Fibroblast of the aortic adventitia (primary cell): ENCODE measurements at places on chromosomes 13 and 19. TPM values are rescaled to one million over a fixed set of nuclear protein-coding genes. Genes with fewer than 3 reads are reported as not detected.

DNA sequence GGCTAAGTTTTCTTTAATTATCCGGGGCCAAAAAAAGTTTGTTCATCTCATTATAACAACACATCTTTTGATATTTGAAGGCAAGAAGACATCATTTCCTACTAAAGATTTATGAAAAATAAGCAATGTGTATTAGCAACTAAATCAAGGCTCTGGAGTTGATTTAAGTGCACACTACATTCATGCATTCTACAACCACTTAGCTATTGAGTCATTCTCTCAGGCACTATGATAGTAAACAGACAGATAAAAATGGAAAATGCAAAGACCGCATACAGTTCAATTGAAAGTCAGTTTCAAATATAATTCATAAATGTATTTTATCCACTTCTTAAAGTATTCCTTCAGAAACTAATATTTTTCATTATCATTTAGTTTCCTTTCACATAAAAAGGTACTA, 1395.2 kb downstream of the PCDH9 start:
- no peak for DNase-seq

DNA sequence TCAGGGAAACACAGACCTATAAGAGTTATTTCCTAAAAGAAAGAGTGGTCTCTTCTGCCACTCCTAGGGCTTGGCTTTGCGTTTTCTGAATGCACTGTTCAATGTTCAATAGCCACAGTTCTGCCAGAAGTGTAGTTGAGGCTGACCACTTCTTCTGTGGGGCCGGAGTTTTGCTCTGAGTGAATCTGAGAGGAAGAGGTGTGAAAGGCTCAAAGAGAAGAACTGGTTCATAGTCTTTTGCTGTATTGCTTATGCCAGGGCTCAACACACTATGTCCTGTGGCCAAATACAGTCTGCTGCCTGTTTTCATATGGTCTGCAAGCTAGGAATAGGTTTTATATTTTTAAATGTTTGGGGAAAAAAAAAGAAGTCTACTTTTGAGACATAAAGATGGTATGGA, 128.2 kb downstream of the STOML3 start:
- DNase-seq, result no peak

- no peak for DNase-seq
Measured at GRCh38 chr13:21530656-21531055, 71.6 kb upstream of the ZDHHC20 start.

- DNase-seq, result no peak
Measured at GRCh38 chr13:23637829-23638228, 67.6 kb downstream of the TNFRSF19 start.

DNA sequence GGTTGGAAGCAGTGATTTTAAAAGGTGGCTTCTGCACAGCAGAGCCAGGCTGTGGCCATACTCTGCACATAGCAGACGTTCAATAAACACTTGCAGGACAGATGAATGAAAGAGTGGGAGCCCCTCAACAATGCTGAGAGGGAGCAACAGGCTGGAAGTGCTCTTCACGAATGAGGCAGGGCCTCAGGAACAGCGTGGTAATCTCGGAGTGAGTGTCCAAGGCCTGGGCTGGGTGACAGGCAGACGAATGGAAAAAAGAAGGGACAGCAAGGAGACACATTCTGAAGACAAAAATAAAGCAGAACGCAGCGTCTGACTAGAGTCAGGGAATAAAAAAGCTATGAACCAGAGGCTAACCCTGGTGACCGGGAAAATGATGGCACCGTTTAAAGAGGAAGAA, 11.1 kb downstream of the GJA3 start:
- DNase-seq, result no peak

GRCh38 chr19:23470873-23471545, 75.7 kb upstream of the ZNF91 start:
- DNase-seq, result no peak

DNA sequence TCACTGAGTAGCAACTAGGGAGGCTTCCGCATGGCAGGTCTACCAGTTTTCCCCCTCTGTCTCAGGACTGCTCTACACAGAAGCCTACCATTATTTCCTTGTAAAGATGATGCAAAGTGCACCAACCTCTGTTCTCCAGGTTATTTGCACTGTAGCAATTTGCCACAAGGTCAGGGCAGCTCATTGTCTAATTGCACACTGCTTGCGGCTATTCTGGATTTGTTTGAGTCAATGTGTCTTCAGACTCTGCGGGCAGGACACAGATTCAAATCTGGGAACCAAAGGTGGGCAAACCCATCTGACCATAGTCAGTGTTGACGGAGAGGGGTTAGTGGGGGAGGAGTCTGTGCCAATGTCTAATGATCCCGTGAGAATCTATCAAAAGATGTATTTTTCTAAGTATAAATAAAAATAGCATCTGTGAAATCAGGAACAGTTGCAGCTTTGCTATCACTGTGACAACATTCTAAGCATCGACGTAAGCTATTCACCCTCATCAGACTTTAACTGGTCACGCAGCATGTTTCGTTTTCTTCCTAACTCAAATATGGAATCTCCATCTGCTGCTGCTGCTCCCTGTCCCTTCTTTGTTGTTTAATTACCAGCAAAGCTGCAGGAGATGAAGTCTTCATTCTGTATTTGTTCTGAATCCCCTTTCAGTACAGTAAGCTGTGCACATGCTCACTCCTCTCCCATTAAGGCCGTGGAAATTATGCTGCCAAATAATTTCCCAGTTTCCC, 26.4 kb downstream of the CYSLTR2 start:
- no peak for DNase-seq

DNA sequence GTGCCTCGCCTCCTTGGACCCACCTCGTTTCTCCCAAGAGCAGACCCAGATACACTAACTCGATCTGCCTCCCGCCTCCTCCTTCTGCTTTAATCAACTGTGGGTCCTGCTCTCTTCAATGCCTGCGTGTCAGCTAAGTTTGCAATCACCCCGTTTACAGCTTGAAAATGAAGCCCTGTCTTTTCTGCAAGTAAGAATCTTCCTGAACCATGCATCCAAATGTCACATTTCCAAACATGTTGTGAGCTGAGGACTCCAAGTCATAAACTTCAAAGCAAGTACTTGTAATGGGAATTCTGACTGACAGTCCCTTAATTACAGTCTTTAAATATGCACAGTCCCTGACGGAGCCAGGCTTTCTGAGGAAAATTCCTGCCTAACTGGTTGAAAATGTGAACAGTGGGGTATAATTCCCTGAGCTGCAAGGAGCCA, 154.9 kb upstream of the UQCRFS1 start:
- no peak for DNase-seq

DNA sequence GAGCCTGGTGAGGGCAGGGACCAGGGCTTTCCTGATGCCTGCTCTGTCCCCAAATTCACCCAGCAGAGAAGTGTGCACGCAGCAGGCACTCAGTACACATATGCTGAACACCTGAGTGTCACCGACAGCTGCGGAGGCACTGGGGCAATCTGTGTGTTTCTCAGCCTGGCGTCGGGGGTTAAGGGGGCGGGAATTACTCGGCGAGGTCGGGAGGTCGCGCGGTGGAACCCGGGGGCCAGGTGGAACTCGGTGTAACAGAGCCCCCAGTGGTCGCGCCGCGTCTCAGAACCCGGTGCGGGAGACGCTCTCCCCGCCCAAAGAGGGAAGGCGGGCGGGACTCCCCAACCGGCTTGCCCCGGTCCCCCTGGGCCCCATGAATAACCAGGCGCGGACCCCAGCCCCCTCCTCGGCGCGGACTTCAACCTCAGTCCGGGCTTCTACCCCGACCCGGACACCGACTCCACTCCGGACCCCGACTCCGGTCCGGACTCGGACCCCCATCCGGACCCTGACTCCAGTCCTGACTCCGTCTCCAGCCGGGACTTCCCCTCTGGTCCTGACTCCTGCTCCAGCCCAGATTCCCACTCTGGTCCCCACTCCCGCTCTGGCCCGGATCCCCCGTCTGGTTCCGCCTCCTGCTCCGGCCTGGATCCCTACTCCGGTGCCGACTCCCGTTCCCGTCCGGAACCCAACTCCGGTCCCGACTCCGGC, at the start of gene SELENOV:
TSS of gene SELENOV (plus strand) at position 300 of the 711 bp plus-strand sequence. CDS start at position 374, 74 bp downstream.
- DNase-seq, result no peak

DNA sequence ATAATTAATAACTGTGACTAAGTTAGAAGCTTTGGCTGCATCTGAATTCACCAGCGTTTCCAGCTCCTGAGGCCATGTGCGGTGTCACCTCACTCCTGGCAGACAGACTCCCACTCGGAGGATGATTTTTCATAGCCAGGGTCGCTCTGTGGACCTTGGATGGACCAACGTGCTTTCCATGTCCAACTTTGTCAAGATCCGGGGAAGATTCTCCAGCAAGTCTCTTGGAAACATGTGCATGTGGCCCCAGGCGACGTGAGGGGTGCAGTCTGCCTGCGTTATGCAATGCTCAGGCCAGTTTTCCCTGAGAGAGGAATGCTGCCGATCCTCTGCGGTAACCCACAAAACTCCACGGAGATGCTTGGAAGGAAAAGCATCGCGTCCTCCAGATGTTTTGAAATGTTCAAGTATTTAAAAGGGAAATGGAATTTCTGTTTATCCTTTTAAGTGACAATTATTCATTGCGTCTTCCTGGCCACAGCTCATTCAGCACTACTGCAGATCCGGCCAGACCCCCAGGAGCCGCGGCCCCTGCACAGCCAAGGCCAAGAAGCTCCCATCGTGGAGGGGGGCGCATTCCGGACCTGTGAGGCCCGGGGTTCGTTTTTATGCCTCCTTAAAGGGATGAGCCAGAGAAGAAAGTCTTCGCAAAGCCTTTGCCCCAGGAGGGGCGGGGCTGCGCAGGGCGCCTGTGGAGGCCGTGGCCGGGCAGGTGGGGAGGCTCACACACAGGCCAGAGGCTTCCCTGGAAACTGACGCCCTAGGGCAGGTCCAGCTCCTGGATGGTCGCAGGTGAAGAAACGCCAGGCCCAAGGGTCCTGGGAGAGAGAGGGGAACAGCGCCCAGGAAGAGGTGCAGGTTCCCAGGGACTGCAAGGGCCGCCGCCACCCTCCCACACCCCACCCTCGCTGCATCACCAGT, 46.0 kb downstream of the C13orf46 start:
- peak; percentile 98 for DNase-seq

GRCh38 chr19:40596608-40597328, 4.4 kb upstream of the LTBP4 start:
- peak; percentile 49 for DNase-seq

DNA sequence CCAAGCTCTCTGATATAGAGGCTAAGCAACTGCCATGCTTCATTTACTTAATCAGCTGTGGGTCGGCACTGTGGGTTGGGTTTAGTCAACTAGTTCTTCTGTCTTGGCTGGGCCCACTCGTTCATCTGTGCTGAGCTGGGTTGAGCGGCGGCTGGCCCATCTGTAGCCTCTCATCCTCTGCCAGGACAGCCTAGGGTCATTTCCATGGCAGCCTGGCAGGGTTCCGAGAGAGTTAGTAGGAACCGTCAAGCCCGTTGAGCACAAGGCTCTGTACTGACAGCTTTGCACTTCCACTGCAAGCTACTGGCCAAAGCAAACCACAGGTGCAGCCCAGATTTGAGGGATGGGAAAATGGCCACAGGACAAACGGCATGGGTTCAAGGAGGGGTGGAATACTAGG, 6.6 kb upstream of the ZNF835 start:
- no peak for DNase-seq

DNA sequence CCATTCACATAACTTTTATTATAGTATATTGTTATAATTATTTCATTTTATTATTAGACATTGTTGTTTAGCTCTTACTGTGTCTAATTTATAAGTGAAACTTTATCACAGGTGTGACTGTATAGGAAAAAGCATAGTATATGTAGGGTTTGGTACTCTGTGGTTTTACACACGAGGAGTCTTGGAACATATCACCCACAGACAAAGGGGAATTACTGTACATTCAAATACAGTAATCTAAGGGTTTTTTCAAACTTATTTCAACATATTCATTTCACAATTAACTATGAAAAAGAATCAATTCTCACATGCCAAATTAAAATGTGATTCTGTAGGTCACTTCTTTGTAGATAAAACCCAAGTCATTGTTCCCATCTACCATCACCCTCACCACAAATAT, 46.0 kb downstream of the RBM26 start:
- DNase-seq, result no peak

GRCh38 chr19:4933528-4933927, 24.2 kb downstream of the UHRF1 start:
- peak; percentile 38 for DNase-seq

DNA sequence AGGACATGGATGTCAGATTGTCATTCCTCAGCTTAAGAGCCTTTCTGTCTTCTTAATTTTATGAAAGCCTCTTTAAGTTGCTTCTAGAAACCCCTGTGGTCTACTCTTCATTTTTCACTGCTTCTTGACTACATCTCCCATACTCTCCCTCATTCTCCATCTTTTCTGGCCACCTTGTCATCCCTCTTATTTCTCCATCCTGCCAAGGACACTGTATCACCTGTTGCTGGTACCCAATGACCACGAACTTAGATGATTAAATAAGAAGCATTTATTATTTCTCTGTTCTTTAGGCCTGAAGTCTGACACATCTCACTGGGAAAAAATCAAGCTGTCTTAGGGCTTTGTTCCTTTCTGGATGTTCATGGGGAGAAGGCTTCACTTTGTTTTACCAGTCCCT, 9.2 kb downstream of the ZNF223 start:
- no peak for DNase-seq

- peak; percentile 49 for DNase-seq
Measured at GRCh38 chr19:18340190-18340989, at the start of gene PGPEP1. Gene PGPEP1 (plus strand): TSS chr19:18340598. CDS start chr19:18340682, 84 bp downstream.

GRCh38 chr19:7994928-7995809, 10.3 kb downstream of the ELAVL1 start:
- no peak for DNase-seq

GRCh38 chr19:12664406-12665280, 1.9 kb downstream of the MAN2B1 start:
- DNase-seq, result no peak

GRCh38 chr13:90995614-90996013, 351.9 kb upstream of the MIR17HG start:
- no peak for DNase-seq

VSTM2B gene
- not detected in 2 replicates for total RNA-seq

FSTL3 gene
- 14.8 and 148 TPM in 2 replicates for total RNA-seq

SELENOV gene
- total RNA-seq, result not detected in 2 replicates

TIMM44 gene
- 36.5 and 40.7 TPM in 2 replicates for total RNA-seq

RETN gene
- total RNA-seq, result not detected in 2 replicates

KLF2 gene
- 2.2 and 5.7 TPM in 2 replicates for total RNA-seq

PAN3 gene
- 19.4 and 22.8 TPM in 2 replicates for total RNA-seq

FCAR gene
- not detected in 2 replicates for total RNA-seq

F2RL3 gene
- not detected in 2 replicates for total RNA-seq

TYROBP gene
- total RNA-seq, result not detected in 2 replicates

COX6B2 gene
- not detected in 2 replicates for total RNA-seq
